ENCODE measurements at places on chromosomes 1 and 21. TPM values are rescaled to one million over a fixed set of nuclear protein-coding genes. Genes with fewer than 3 reads are reported as not detected.

GRCh38 chr1:181608948-181609347 is 125.6 kb downstream of the CACNA1E start:
- H3K27me3 ChIP-seq, result no peaks in the 10 kb centered on the region
- H3K27ac ChIP-seq, result no peak overlapping the region
- no peak for DNase-seq

GRCh38 chr1:939511-940106 is 15.9 kb downstream of the SAMD11 start:
- peaks cover 13% of the 10 kb centered on the region for H3K4me1 ChIP-seq
- H3K4me3 ChIP-seq, result peak overlapping the region; percentile 62
- H3K27ac ChIP-seq, result no peak overlapping the region
- DNase-seq, result no peak
- H3K36me3 ChIP-seq, result no peaks in the 10 kb centered on the region

DNA sequence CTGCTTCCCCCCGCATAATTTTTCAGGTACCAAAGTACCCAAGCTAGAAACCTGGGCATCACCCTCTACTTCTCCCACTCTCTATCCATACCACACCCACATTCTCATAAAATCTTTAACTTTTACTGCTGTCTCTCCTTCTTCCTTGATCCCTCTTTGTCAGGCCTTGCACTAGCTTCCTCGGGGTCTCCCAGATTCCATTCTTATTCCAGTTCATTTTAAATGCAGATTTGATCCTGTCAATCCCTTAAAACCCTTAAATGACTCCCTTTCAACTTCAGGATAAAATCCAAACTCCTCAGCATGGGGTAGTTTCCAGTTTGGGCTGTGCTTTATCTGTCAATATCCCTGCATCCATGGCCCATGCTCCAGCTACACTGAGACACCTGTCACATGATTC is 343.5 kb downstream of the PBX1 start:
- H3K27ac ChIP-seq, result no peak overlapping the region
- no peak overlapping the region for H3K4me3 ChIP-seq
- DNase-seq, result no peak
- no peaks in the 10 kb centered on the region for H3K4me1 ChIP-seq
- H3K36me3 ChIP-seq, result no peaks in the 10 kb centered on the region

DNA sequence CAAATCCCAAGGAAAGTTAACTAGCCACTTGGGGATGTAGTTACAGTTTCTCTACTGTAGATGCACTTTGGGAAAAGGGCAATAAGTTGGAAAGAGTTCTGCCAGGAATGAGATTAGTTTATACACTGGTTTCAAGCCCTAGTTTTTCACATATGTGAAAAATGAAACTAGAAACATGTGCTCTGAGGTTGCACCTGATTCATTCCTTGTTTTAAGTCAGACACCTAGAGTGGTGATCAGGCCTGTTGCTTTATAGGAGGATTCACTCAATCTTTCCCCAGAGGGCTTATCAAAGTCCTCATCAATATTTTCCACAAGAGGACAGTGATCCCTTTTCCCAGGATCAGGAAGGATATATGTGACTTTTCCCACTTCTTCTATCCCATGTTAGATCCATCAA is 515.9 kb upstream of the PKN2 start:
- DNase-seq, result no peak
- H3K36me3 ChIP-seq, result no peaks in the 10 kb centered on the region
- no peak overlapping the region for H3K27ac ChIP-seq
- no peaks in the 10 kb centered on the region for H3K27me3 ChIP-seq
- no peak overlapping the region for H3K4me3 ChIP-seq

- H3K27ac ChIP-seq, result no peak overlapping the region
- H3K36me3 ChIP-seq, result no peaks in the 10 kb centered on the region
- H3K4me1 ChIP-seq, result no peaks in the 10 kb centered on the region
- DNase-seq, result no peak
These were observed 373.8 kb downstream of the LMO4 start for GRCh38 chr1:87702455-87702854.

DNA sequence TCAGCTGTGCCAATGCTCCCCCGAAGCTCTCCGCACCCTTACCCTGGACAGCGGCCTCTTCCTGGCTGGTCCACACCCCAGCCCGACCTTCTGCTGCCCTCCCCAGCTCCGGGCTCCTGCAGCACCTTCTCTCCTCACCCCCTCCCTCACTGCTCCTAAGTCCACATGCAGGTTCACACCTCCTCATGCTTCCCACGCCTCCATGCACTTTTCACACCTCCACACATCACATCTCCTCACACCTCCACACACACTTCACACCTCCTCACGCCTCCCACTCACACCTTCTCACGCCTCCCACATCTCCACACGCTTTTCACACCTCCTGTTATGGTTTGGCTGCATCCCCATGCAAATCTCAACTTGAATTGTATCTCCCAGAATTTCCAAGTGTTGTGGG is 18.9 kb downstream of the GPR137B start:
- no peaks in the 10 kb centered on the region for H3K36me3 ChIP-seq
- no peaks in the 10 kb centered on the region for H3K27me3 ChIP-seq
- no peak overlapping the region for H3K27ac ChIP-seq

- H3K27ac ChIP-seq, result peak overlapping the region; percentile 22
- H3K4me1 ChIP-seq, result peaks cover 9% of the 10 kb centered on the region
- H3K27me3 ChIP-seq, result no peaks in the 10 kb centered on the region
- no peak overlapping the region for H3K4me3 ChIP-seq
- no peaks in the 10 kb centered on the region for H3K36me3 ChIP-seq
These were observed 9.9 kb downstream of the CACHD1 start for GRCh38 chr1:64479874-64480273.

- peak within 1 kb of the TSS; percentile 40 for H3K27ac ChIP-seq
- no peaks in the 10 kb centered on the region for H3K27me3 ChIP-seq
- DNase-seq, result peak; percentile 89
These were observed at the start of gene SLC45A1 for GRCh38 chr1:8317647-8318381. TSS of gene SLC45A1 (plus strand) at chr1:8318114. CDS start at chr1:8324330, 6,216 bp downstream.

DNA sequence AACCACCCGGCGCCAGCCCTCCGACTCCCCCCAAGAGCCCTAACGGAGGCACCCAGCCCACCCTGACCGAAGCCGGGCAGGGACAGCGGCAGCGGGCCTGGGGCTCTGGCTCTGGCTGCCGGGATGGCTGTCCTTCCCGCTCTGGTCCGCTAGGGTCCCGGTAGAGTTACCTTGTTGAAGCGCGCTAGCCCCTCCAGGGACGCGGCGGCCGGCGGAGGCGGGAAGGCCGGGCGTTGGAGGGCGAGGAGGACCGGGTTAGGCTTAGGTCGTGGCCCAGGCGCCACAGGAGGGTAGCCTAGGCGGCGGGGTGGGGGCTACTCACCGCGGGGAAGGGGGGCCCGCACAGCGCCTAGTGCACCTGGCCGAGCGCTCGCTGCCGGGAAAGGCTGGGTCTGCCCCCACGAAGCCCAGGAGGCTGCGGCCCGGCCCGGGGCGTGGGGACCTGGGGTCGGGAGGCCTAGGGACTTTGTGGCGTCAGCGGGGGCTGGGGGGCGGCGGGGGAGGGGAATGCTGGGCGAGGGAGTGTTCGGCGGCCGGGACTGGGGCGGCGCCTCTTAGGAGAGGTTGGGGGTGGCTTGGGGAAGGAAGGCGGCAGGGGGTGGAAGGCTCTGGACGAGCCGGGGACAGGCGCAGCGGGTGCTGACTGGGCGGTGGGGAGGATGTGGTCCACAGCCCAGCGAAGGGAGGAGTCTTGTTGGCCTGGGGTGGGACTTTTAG is at the start of gene TRIM17:
Gene TRIM17, minus strand, starts transcription at position 645 of the 717 bp plus-strand sequence. CDS start 1,789 bp downstream, outside the sequence.
- no peak for DNase-seq
- peak within 1 kb of the TSS; percentile 59 for H3K4me3 ChIP-seq
- H3K4me1 ChIP-seq, result peaks cover 10% of the 10 kb centered on the region

- no peaks in the 10 kb centered on the region for H3K27me3 ChIP-seq
- H3K4me3 ChIP-seq, result peak overlapping the region; percentile 90
- H3K36me3 ChIP-seq, result no peaks in the 10 kb centered on the region
- H3K27ac ChIP-seq, result peak overlapping the region; percentile 55
These were observed 671 bp downstream of the DNAJC11 start for GRCh38 chr1:6700853-6701436.

DNA sequence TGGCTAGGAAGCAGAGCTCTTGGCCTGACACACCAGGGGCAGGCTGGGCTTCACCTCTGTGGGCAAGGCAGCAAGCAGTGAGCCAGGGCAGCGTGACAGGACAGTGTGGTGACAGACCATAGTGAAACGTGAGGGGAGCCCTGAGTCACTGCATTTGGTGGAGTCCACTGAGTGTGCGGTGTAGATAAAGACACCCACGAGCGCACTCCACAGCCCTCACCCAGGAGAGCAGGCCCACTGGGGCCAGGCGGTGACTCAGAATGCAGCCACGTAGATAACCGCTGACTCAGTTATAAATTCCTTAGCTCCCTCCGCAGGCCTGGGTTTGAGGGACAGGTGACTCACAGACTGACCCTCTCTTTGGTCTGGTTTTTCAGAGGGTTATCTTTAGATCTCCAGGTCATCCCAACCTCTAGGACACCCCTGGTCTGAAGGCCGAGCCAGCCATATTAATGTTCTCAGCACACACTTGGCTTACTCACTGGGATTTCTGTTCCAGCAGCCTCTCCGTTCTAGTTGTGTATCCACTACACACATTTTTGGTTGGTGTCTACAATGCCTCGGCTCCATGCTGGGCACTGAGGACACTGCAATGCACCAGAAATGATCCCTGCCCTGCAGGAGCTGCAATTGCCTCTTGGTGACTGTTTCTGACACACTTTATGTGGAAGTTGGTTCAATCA is 90.2 kb upstream of the TSPAN2 start:
- H3K4me1 ChIP-seq, result peaks cover 7% of the 10 kb centered on the region
- no peak for DNase-seq
- no peaks in the 10 kb centered on the region for H3K36me3 ChIP-seq
- no peaks in the 10 kb centered on the region for H3K27me3 ChIP-seq
- no peak overlapping the region for H3K4me3 ChIP-seq

DNA sequence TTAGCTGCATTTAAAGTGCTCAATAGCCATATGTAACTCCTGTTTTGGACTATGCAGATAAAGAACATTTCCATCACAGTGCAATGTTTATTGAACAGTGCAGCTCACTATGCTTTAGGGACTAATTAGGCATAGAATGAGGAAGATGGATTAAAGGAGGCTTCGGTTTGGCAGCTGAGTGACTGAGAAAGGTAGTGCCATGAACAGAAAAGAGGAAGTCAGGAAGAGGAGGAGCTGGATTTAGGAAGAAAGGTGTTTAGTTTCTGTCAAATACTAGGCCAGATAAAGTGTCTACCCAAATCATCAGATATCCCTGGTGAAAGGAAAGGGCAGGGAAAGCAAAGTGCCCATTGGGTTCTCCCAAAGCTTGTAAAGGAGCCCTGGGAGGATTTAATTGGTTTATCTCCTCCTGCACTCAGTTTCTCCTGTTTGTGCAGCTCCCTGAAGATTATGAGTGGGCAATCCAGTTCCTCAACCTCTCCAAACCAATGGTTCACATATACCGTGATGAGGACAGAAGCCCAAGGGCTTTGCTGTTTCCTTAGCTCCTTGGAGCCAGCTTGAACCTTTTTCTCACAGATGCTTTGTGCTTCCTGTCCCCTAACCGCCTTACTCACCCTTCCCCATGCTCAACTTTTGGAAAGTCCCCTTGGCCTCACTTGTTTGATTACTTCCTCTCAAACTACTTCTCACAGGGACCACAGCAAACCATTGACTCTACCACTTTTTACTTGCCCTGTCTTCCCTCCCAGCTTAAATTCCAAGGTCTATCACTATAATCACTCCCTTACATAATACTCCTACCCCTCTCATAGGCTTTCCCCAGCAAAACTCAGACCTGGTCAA is 3.5 kb upstream of the RAP1A start:
- no peak overlapping the region for H3K4me3 ChIP-seq
- no peak overlapping the region for H3K27ac ChIP-seq
- H3K27me3 ChIP-seq, result no peaks in the 10 kb centered on the region
- H3K36me3 ChIP-seq, result no peaks in the 10 kb centered on the region
- peaks cover 4% of the 10 kb centered on the region for H3K4me1 ChIP-seq

DNA sequence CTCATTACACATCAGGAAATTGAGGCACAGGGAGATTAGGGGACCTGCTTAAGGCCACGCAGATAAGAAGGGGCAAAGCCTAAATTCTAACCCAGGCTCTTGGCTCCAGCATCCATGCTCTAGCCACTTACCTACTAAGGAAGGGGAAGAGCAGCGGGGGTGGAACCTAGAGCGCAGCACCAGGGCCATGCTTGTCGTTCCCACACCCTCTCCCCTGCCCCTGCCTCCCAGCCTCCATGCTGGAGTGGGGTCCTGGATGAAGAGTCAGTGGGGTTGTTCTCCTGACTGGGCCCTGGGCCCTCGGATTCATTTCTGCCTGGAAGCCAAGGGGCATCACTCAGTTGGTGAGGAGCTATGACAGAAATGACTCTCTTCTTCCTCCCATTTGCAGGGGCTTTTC is 133.3 kb downstream of the FOXD2 start:
- H3K27me3 ChIP-seq, result no peaks in the 10 kb centered on the region
- no peak overlapping the region for H3K4me3 ChIP-seq
- H3K4me1 ChIP-seq, result no peaks in the 10 kb centered on the region
- H3K36me3 ChIP-seq, result no peaks in the 10 kb centered on the region

DNA sequence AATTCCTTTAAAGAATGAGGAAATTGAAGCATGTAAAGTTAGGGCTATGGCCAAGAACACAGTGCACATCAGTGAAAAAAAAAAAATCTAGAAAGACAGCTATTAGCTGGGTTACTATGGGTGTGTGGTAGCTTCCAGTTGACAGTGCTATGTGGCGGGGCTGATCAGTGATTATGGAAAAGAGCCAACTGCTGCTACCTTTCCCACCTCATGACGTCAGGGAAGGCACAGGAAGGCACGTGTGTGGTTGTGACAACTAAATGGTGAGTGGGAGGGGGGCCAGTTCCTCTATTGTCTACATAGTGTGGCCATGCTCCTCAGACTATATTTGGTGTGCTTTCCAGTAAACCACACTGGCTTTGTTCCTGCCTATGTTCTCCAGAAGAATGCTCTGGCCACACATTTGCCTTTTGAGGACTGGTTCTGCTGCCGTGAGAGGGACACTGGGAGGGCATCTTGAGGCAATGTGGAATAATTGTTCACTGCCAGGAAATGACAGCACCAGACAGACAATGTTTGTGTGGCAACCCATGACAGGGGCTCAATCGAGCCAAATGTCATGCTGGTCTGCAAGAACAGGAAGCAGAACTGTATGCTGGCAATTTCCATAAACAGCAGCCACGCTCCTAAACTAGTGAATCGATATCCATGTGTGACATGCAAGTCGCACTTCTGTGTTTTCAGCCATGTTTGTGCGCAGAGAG is 3.0 kb upstream of the SDE2 start:
- H3K27me3 ChIP-seq, result no peaks in the 10 kb centered on the region
- H3K27ac ChIP-seq, result peak overlapping the region; percentile 69
- H3K4me1 ChIP-seq, result no peaks in the 10 kb centered on the region
- H3K36me3 ChIP-seq, result no peaks in the 10 kb centered on the region

DNA sequence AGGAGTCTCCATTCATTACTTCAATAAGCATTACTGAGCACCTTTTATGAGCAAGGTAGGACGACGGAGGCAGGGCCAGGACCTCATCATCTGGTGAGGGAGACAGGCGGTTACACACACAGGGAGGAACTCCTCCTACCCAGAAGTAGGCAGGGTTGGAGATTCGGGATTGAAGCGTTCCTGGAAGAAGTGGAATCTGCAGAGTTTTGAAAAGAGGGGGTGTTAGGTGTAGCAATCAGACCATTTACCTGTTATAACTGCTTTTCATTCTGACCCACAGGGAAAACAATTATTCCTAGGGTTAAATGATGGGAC is 392.4 kb downstream of the DISC1 start:
- H3K36me3 ChIP-seq, result no peaks in the 10 kb centered on the region
- no peak overlapping the region for H3K4me3 ChIP-seq
- DNase-seq, result no peak
- H3K27ac ChIP-seq, result no peak overlapping the region

PTPRU gene
- total RNA-seq, result 32.7 TPM

CELSR2 gene
- total RNA-seq, result 3.6 TPM

USF1 gene
- 68.5 TPM for total RNA-seq

NUDT4B gene
- total RNA-seq, result 52.5 TPM

DOCK7 gene
- 46.0 TPM for total RNA-seq

OPRD1 gene
- total RNA-seq, result not detected

CD46 gene
- 64.5 TPM for total RNA-seq

LIN28A gene
- total RNA-seq, result not detected

COX20 gene
- 8.2 TPM for total RNA-seq
